GM23248 (cell line): ENCODE measurements at places on chromosomes 1 and 21. TPM values are rescaled to one million over a fixed set of nuclear protein-coding genes. Genes with fewer than 3 reads are reported as not detected.
A peak's percentile ranks its signal among the peaks of the same experiment; 100 is the strongest.

- peak; percentile 40 for DNase-seq
These were observed 503.2 kb upstream of the CAMK1G start for GRCh38 chr1:209080170-209080781.

DNA sequence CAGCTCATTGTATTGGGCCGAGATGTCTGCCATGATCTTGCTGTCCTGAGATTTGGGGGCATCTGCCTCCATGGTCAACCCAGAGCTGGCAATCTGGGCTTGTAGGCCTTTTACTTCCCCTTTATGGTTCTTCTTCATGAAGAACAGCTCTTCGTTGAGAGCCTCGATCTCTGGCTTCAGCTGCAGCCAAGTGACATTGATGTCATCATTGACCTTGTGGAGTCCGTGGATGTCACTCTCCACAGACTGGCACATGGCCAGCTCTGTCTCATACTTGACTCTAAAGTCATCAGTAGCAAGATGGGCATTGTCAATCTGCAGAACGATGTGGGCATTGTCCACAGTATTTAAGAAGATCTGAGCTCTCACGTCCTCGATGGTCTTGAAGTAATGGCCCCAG is 29.2 kb downstream of the RAP1A start:
- no peak for DNase-seq

Gene MCOLN3
- polyA plus RNA-seq: 0.77 and 1.0 TPM in 2 replicates

GRCh38 chr1:39959651-39960333 is 4.8 kb downstream of the MFSD2A start:
- no peak for DNase-seq

DNA sequence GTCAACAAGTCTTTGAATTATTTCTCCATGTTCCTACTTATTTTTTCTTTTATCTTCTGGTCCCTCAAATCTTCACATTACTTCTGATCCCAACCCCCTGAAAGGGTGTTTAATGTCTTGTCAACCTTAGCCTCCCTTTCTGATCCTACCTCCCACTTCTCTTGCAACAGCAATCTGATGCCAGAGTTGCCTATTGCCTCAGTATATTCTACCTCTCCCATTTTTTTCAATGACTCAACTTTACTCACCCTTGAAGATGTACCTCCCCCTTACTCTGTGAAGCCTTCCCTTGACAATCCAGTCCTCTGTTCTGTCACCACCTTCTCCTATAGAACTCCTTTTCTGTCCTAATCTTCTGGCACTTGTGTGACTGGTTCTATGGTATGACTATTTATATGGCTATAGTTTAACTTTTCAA is 99.5 kb upstream of the CD55 start:
- DNase-seq: peak; percentile 8

DNA sequence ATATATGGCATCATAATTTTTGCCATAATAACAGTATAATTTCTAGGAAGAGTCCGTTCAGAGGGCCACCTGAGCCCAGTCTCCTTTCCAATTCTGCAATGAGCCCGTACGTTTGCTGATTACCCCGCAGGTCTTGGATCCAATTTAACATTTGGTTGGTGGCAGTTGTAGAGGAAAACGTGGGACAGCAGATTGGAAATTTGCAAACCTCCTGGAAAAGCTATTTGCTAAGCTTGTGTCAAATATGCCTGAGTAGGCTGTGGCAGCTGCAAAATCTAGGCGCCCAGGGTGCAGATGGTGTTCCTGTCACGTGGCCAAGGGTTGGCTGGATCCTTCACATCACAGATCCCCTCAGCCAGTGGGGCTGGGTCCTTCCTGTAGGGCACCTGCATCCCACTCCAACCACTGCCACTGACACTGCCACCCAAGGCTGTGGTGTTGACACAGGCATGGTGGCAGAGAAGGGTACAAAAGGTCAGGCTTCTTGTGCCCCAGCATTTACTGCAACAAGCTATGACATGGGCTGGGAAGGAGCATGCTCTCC is 174.8 kb upstream of the SYT6 start:
- DNase-seq: no peak

DNA sequence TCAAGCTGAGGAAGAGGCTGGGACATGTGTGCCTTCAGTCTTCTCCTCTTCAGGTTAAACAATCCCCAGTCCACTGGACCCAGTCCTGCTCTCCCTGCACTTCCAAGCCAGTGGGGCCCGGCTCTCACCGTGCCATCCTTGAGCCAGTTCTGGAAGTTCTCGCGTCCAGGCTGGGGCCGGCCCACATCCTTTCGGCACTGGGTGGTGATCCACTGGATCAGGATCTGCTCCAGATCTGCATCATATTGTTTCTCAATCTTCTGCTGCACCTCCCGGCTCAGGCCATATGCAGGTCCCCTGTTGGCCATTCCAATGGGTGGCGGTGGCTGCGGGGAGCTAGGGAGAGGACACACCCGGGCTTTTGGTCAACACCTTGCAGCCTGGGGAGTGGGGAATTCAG is 5.1 kb downstream of the TAGLN2 start:
- no peak for DNase-seq

Gene KRTAP21-3
- not detected in 2 replicates for polyA plus RNA-seq

GRCh38 chr1:117341123-117341522 is 26.1 kb upstream of the MAN1A2 start:
- no peak for DNase-seq

Gene ETV3L
- polyA plus RNA-seq: not detected in 2 replicates

GRCh38 chr1:184583849-184584248 is 170.8 kb downstream of the EDEM3 start:
- no peak for DNase-seq

Gene PEX14
- 20.1 and 22.4 TPM in 2 replicates for polyA plus RNA-seq

- no peak for DNase-seq
These were observed 569.5 kb downstream of the PTPRU start for GRCh38 chr1:29805896-29806160.

GRCh38 chr1:4269330-4269729 is 369.3 kb upstream of the C1orf174 start:
- no peak for DNase-seq

Gene CORT
- polyA plus RNA-seq: 0.33 TPM in 1 of 2 replicates, not detected in the other

- DNase-seq: no peak
These were observed 142.9 kb downstream of the TNFSF18 start for GRCh38 chr1:172907834-172908326.

DNA sequence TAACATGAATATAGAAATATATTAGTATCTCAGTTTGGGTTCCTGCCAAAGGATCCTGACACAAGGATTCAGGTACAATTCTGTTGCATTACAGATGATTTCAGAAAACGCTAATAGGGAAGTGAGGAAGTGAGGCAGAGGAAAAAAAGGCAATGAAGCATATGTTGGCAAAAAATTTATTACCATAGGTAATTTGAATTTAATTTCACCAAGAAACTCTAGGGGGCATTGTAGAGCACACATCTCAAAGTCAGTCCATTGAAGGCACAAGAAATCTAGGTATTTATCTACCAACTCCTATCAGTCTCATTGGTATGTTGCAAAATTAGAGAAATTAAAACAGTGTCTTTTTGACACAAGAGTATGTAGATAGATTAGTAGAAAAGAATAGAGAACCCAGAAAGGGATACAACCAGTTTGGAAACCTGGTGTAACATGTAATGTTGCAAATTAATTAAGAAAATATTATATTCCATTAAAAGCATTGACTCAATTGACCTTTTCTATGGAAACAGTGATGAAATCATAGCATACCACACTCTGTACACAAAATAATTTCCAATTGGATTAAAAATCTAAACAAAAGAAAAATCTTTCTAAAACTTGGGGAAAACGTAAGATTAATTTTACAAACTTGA is 104.9 kb upstream of the SNX7 start:
- peak; percentile 51 for DNase-seq

- peak; percentile 92 for DNase-seq
These were observed 50.9 kb upstream of the TRABD2B start for GRCh38 chr1:48048064-48048463.

Gene SPRR1B
- not detected in 2 replicates for polyA plus RNA-seq

DNA sequence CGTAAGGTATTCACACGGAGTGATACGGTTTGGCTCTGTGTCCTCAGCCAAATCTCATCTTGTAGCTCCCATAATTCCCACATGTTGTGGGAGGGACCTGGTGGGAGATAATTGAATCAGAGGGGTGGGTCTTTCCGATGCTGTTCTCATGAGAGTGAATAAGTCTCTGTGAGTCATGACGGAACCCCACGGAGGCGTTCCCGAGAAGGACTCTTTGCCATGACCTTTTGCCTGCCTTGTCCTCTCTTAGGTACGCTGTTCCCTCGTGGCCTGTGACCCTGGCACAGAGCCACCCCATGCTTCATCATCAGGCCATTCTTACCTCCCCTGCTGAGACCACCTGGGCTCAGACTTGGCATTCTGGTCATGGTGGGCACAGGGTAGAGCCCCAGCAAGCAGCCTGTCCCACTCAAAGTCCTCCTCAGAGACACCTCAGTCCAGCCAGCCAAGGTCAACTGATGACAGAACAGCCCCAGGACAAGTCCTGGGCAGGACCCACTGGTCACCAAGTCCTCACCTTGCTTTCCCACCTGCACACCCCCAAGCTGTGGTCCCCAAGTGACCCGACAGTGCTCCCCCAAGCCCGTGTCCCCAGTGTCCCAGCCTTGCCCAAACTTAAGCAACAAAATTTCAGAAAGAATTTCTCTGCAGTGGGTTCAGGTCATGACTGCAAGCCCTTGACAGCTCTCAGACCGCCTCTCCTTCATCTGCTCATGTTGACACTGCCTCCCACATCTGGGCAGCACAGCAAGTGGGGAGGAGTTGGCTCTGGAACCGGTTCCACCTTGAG is 158.4 kb downstream of the ACTL8 start:
- no peak for DNase-seq

- DNase-seq: no peak
These were observed 9.9 kb upstream of the ARF1 start for GRCh38 chr1:228072658-228073043.

- DNase-seq: peak; percentile 50
These were observed 12.2 kb upstream of the ARHGEF10L start for GRCh38 chr1:17527036-17527914.

GRCh38 chr1:200351826-200352549 is 57.8 kb downstream of the ZNF281 start:
- DNase-seq: peak; percentile 98

- DNase-seq: no peak
These were observed 32.6 kb downstream of the RYR2 start for GRCh38 chr1:237074371-237075117.

DNA sequence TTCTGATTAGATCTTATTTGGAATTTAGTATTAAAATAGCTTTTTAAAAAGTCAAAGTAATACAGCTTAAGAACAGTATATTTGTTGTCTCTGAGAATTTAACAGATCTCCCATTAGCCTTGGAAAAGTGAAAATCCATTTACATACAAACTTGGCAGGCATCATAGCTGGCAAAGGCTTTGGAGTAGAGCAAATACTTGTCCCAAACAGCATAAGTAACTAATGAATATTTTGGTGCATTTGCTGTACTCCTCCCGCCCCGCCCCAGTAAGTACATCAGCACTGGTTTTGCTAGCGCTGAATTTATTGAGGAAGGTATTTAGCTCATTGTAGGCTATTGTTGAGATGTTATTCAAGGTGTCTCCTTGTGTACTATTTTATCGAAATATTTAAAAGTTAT is 417.7 kb upstream of the KAZN start:
- DNase-seq: no peak

Gene LCE1D
- polyA plus RNA-seq: not detected in 2 replicates

DNA sequence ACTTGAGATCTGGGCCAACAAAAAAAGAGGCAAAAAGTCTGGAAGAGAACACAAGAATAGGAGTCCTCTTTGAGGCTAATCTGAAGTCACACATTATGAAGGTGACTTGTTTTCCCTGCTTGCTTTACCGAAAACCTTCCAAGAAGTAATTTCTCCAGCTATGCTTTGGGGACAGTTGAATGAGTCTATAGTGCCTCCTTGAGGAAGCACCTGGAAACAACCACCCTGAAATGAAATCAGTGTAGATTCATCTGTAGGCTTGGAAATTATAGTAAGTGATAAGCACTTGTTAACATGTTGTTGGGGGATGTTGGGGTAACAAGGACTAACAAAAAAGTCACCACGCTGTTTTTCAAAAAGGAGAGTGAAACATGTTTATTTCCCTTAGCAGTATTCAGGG is 23.4 kb upstream of the RPTN start:
- peak; percentile 59 for DNase-seq

- DNase-seq: no peak
These were observed 6.6 kb downstream of the CLSPN start for GRCh38 chr1:35763201-35763600.

Gene CHIA
- not detected in 2 replicates for polyA plus RNA-seq

Gene C1orf174
- 35.9 and 36.9 TPM in 2 replicates for polyA plus RNA-seq

Gene ABCB10
- polyA plus RNA-seq: 7.4 and 7.6 TPM in 2 replicates

Gene LMX1A
- polyA plus RNA-seq: not detected in 2 replicates

Gene SPRR2B
- polyA plus RNA-seq: not detected in 2 replicates

Gene CYYR1
- 0.10 and 0.19 TPM in 2 replicates for polyA plus RNA-seq

DNA sequence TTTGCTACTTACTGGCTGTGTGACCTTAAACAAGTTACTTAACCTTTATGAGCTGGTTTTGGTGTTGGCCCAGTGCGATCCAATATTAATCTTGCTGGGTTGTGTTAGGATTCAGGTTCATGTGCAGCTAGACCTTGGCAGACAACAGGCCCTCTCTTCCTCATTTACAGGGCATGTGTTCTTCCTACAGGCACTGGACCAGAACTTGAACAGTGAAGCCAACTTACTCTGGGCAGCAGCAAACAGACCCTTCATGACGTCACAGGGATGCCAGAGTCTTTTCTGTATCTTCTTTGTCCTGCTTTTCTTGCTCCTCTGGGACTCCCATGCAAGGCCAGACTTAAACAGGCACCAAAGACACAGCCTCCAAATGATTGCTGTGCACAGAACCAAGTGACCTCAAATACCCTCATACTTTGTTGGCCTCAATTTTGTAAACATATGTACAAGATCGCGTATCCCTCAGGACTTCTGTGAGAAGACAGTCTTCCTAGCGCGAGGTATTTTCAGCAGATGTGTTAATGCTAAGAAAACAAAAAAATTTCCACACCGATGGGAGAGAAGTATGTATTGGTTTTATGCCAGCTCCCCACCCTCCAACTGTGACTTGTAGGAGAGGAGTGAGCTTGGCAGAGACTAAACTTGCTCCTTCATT is 73.7 kb downstream of the URB2 start:
- DNase-seq: peak; percentile 13

GRCh38 chr1:151458802-151459330 is 428 bp downstream of the POGZ start:
- DNase-seq: peak; percentile 83

- DNase-seq: no peak
These were observed 92.5 kb downstream of the RIPK4 start for GRCh38 chr21:41674402-41674801.

DNA sequence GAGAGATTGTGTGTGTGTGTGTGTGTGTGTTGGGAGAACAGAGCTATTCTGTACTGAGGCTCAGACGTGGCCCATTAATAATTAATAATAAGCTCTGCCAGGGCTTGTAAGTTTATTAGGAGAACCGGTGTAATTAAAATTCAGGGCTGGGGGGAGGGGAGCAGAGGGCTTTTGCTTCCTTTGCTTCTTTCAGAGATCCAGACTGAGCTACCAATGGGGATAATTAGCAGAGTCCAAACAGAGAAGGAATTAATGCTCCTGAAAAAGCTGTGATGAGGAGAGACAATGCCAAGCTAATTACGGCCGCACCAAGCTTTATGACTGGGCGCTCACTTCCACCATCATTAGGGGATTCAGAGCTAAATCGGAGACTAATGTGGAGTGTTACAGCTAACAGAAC is 4.5 kb downstream of the SYT6 start:
- DNase-seq: no peak

Gene S100A7A
- polyA plus RNA-seq: not detected in 2 replicates

Gene PGLYRP4
- not detected in 2 replicates for polyA plus RNA-seq

- DNase-seq: no peak
These were observed 23.3 kb downstream of the QSOX1 start for GRCh38 chr1:180177931-180178330.

Gene PKP1
- polyA plus RNA-seq: 0.06 and 0.15 TPM in 2 replicates
